ENCODE measurements at places on chromosomes 4 and X. TPM values are rescaled to one million over a fixed set of nuclear protein-coding genes. Genes with fewer than 3 reads are reported as not detected.
A peak's percentile ranks its signal among the peaks of the same experiment; 100 is the strongest.

DNA sequence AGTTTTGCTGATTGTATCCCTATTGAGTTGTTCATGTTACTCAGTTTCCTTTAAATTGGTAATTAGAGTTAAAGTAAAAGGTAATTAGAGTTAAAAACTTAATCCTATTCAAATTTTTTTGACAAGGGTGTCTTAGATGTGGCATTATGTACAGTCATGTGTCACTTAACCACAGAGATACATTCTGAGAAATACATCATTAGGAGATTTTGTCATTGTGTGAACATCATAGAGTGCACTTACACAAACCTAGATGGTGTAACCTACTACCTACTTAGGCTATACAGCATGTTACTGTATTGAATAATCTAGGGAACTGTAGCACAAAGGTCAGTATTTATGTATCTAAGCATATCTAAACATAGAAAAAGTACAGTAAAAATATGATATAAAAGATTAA is 39.2 kb downstream of the BEX3 start:
- H3K36me3 ChIP-seq, result no peaks in the 10 kb centered on the region
- no peak for DNase-seq
- no peaks in the 10 kb centered on the region for H3K4me1 ChIP-seq
- H3K27me3 ChIP-seq, result no peaks in the 10 kb centered on the region
- H3K27ac ChIP-seq, result no peak overlapping the region

GRCh38 chr4:145828802-145829485 is 109.7 kb downstream of the ZNF827 start:
- no peaks in the 10 kb centered on the region for H3K36me3 ChIP-seq
- DNase-seq, result no peak
- H3K27ac ChIP-seq, result no peak overlapping the region
- H3K27me3 ChIP-seq, result no peaks in the 10 kb centered on the region
- H3K4me3 ChIP-seq, result no peak overlapping the region

- no peaks in the 10 kb centered on the region for H3K27me3 ChIP-seq
- DNase-seq, result no peak
- no peaks in the 10 kb centered on the region for H3K4me1 ChIP-seq
- H3K27ac ChIP-seq, result no peak overlapping the region
- no peak overlapping the region for H3K4me3 ChIP-seq
These were observed 139.1 kb upstream of the ZIC3 start for GRCh38 chrX:137426695-137427425.

GRCh38 chrX:42229533-42229932 is 306.2 kb upstream of the CASK start:
- no peak overlapping the region for H3K27ac ChIP-seq
- no peaks in the 10 kb centered on the region for H3K36me3 ChIP-seq
- no peak overlapping the region for H3K4me3 ChIP-seq
- H3K4me1 ChIP-seq, result no peaks in the 10 kb centered on the region
- no peak for DNase-seq

Gene CSAG3
- not detected for total RNA-seq

GRCh38 chr4:172546782-172547181 is 621.8 kb upstream of the GALNT7 start:
- no peak for DNase-seq
- no peak overlapping the region for H3K4me3 ChIP-seq
- no peaks in the 10 kb centered on the region for H3K27me3 ChIP-seq
- H3K36me3 ChIP-seq, result no peaks in the 10 kb centered on the region
- no peaks in the 10 kb centered on the region for H3K4me1 ChIP-seq
- H3K27ac ChIP-seq, result no peak overlapping the region

GRCh38 chr4:152385551-152385950 is 150.3 kb downstream of the FBXW7 start:
- no peaks in the 10 kb centered on the region for H3K27me3 ChIP-seq
- DNase-seq, result no peak
- H3K4me3 ChIP-seq, result no peak overlapping the region
- H3K27ac ChIP-seq, result no peak overlapping the region
- no peaks in the 10 kb centered on the region for H3K4me1 ChIP-seq

GRCh38 chrX:153726286-153727122 is 1.8 kb downstream of the ABCD1 start:
- no peaks in the 10 kb centered on the region for H3K27me3 ChIP-seq
- H3K4me3 ChIP-seq, result no peak overlapping the region
- H3K4me1 ChIP-seq, result no peaks in the 10 kb centered on the region
- DNase-seq, result peak; percentile 83
- H3K36me3 ChIP-seq, result no peaks in the 10 kb centered on the region

Gene PORCN
- total RNA-seq, result 10.3 TPM

Gene CENPC
- total RNA-seq, result 21.7 TPM

DNA sequence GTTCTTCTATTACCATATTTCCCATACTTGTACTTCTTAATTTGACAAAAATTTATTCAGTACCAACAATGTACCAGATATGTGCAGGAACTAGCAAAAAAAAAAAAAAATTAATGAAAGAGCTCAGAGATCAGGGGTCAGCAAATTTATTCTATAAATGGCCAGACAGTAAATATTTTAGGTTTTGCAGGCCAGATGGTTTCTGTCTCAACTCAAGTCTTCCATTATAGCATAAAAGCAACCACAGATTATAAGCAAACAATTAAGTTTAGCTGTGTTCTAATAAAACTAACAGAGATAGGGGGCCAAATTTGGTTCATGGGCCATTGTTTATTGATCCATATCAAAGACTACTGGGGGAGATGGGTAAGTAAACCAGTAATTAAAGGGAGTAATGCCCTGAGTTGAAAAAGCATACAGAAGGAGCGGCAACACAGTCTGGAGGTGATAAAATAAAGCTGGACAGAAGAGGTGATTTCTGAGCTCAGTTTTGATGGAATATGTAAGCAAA is 19.3 kb downstream of the NEK1 start:
- no peak for DNase-seq
- H3K4me3 ChIP-seq, result no peak overlapping the region
- no peaks in the 10 kb centered on the region for H3K36me3 ChIP-seq
- no peaks in the 10 kb centered on the region for H3K4me1 ChIP-seq
- H3K27ac ChIP-seq, result no peak overlapping the region

DNA sequence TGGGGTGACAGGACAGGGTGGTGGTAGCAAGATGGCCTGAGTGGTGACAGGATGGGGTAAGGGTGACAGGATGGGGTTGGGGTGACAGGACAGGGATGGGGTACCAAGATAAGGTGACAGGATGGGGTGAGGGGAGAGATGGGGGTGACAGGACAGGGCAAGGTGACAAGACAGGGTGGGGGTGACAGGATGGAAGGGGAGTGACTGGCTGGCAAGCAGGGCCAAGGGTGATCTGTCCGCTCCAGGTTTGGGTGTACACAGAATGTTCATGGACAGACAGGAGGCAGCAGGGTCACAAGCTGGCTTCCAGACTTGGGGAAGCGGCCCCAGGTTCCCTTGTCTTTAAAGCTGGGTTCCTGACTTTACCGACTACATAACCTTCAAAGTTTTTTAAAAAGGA is 23.3 kb downstream of the RNF212 start:
- no peak overlapping the region for H3K4me3 ChIP-seq
- no peak for DNase-seq
- H3K4me1 ChIP-seq, result no peaks in the 10 kb centered on the region
- H3K36me3 ChIP-seq, result no peaks in the 10 kb centered on the region
- H3K27ac ChIP-seq, result no peak overlapping the region

- no peak for DNase-seq
- H3K4me1 ChIP-seq, result no peaks in the 10 kb centered on the region
- H3K36me3 ChIP-seq, result no peaks in the 10 kb centered on the region
- H3K27me3 ChIP-seq, result no peaks in the 10 kb centered on the region
- no peak overlapping the region for H3K4me3 ChIP-seq
- H3K27ac ChIP-seq, result no peak overlapping the region
These were observed 144.9 kb downstream of the POLA1 start for GRCh38 chrX:24838629-24839028.

DNA sequence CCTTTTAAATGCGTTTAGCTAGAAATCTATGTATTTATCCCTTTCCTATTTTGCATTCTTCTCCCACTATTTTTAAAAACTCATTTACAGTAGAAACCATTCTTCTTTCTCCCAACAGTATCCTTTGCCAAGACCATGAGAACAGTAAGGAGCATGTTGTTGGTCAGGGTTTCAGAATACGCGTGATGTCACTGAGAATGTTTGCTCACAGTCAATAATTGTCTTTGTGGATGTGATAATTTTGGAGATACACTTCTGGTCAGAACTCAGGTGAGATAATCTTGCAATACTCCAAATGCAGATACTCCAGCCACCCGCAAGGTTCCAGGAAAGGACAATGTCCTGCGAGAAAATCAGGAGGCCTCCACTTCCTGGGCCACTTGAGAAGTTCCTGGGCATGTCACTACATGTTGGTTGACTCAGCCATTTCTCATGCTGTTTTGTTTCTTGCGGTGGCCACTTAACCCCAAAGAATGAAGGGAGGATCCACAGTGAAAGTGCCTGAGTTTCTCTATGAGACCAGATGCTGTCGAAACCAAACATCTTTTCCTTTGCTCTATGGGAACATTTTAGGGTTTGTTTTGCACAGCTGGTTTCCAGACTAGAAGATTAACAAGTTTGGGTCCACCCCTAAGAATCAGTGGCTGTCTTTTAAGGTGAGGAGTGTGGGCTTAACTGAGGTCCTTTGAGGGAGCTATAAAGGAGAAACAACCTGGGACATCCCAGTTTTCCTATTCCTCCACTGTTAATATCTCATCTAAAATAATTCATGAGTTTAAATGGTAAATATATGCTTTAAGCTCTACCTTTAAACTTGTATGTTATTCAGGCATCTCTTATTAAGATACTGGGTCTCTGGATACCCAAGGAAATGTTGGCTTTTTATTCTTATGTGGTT is 116.0 kb downstream of the SOWAHB start:
- no peaks in the 10 kb centered on the region for H3K27me3 ChIP-seq
- H3K36me3 ChIP-seq, result peaks cover 5% of the 10 kb centered on the region
- H3K4me3 ChIP-seq, result no peak overlapping the region
- peak overlapping the region; percentile 51 for H3K27ac ChIP-seq
- peaks cover 3% of the 10 kb centered on the region for H3K4me1 ChIP-seq
